ENCODE measurements at places on chromosomes 1 and 21. TPM values are rescaled to one million over a fixed set of nuclear protein-coding genes. Genes with fewer than 3 reads are reported as not detected.

DNA sequence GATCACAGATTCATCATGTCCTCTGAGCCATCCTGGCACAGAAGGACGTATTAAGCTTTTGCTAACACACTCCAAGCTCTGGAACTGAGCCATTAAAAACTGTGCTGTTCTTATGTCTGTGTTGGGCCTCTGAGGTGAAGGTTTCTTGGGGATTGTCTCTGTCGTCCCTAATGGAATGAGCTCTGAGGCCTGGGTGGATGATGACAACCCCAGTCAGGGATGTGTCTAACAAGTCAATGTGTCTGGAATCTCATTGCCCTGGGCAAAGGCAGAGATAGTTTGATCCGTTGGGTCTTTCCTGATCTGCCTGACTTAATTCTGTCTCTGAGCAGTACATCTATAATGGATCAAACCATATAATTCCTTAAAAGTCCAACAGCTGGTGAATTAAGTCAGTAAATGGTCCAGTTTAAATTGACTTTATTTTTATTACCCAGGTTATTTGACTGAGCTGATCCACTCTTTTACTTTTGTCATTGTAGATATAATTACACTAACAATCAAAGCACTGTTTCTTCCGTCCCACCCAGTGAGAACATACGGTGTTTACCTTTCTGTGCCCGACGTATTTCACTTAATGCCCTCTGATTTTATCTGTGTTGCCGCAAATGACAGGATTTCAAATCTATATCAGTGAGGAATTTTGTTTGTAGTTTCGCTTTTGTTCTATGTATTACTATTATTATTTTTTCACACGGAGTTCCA is 38.8 kb upstream of the OR2B11 start:
- DNase-seq: no peak

- DNase-seq: no peak
Measured at GRCh38 chr1:10450156-10450814, 454 bp downstream of the CORT start.

DNA sequence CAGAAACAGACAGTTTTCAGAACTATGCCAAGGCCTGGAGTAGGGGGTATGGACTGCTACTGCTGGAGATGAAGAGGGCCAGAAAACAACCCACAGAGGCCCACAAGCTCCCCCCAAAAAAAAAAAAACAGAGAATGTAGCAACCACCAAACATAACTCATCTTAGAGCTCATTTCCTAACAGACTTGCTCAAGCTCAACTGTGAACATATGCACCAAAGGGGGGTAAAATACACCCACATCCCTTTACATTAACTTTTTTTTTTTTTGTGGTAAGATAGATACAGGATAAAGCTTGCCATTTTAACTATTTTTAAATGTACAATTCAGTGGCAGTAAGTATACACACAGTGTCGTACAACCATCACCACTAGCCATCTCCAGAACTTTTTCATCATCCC is 36.0 kb downstream of the SEC16B start:
- no peak for DNase-seq

DNA sequence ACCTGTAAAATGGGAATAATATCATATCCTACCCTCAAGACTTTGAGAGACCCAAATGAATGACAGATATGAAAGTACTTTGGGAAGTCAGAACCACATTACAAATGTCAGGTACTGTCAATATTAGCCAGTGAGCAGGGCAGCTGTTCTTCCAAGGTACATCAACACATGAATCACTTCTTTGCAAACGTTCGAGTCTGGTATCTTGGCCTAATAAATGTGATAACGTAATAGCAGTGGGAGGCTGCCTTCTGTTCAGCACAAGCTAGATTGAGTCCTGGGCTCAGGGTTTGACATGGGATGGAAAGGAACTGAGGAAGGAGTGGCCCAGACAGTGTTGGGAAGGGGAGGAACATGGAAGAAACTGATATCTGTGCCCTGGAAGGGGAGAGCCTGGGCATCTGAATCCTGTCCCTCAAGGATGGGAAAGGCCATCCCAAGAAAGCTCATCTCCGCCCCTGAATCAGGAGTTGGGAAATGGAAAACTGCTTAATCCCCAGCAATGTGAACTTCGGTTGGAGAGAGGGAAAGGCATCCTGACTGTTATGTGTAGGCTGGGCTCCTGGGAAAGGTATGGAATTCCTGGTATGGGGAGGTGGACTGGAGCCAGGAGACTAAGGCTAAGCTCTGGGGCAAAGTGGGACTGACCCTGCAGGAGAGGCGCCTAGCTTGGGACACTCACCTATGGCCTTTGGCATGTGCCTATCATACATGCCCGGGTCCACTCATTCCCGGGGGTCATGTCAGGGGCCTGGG is 14.3 kb downstream of the KCNC4 start:
- DNase-seq: no peak

DNA sequence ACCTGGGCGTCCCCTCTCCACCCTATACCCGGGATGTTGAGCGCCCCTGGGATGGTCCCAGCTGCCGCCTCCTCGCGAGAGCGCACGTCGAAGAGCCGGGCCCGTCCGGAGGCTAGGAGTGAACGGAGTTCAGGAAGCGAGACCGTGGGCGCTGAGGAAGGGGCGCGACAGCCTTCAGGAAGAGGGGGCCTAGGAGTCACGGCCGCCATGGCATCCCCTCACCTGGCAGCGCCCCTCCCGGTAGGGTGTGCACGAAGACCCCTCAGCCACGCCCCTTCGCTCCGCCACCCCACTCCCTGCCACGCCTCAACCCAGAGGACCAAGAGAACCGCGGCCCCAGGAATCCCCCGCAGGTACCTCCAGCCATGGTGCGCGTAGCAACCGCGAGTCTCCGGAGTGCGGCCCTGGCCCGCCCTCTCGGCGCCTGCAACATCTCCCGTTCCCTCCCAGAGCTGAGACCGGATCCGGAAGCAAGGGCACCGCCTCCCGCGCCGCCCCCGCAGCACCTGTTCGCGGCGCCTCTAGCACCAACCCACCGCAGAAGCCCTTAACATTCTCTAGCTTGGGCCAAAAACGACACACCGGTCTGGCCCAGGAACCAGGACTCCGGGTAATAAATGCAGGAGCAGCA is at the start of gene TSTD1:
Gene TSTD1, minus strand, starts transcription at position 442 of the 631 bp plus-strand sequence. Its CDS starts 75 bp downstream, at position 367.
- peak; percentile 70 for DNase-seq

- DNase-seq: no peak
Measured at GRCh38 chr1:219325368-219325742, 151.7 kb downstream of the LYPLAL1 start.

DNA sequence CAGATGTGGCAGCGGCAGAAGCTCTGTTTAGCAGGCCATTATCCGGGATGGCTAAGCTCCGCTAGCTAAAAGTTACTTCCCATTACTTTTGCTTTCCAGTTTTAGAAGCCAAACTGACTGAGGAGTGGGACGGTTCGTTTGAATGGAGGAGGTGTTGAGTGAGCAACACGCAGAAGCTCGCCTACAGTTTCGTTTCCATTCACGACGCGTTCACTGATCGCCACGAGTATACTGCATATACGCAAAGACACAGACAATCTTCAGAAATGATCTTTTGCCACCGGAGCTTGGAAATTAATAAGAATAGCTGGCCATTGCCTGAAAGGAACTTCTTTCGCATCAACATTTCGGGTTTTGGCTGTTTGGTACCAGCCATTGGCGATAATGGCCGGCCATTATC is 14.6 kb downstream of the SON start:
- no peak for DNase-seq

GRCh38 chr1:183278739-183279591 is 92.9 kb downstream of the LAMC2 start:
- DNase-seq: no peak

- no peak for DNase-seq
Measured at GRCh38 chr1:19315378-19316198, 3.5 kb downstream of the SLC66A1 start.

- no peak for DNase-seq
Measured at GRCh38 chr1:34477632-34478141, 277.2 kb upstream of the GJB5 start.

GRCh38 chr1:222310836-222311235 is 237.1 kb downstream of the HHIPL2 start:
- peak; percentile 18 for DNase-seq

DNA sequence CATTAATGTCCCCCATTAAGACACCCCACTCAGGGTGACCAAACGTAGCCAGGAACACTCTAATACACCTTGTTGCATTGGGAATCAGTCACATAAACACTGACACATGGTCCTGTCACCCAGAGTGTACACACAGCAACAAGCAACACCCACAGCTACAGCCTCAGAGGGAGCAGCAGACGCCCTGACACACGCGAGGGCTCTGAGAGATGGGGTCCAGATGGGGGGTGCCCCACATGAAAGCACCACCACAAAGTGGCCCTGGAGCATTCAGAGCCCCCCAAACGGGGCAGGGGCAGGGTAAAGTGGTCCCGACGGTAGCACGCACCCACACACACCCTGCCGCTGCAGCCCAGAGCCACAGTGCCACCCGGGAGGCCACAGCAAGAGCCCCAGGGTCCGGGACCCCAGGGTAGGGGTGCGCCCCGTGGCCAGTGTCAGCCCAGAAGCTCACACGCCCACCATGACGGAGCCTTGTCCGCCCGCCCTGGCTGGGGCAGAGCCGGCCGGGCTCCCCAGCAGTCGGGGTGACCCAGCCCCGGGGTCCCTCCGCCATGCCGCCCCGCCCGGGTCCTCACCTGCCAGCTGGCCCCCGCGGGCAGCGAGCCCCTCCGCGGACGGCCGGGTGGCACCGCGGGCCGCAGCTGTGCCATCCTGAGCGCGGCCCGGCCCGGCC is 47.3 kb downstream of the RAP1GAP start:
- no peak for DNase-seq

DNA sequence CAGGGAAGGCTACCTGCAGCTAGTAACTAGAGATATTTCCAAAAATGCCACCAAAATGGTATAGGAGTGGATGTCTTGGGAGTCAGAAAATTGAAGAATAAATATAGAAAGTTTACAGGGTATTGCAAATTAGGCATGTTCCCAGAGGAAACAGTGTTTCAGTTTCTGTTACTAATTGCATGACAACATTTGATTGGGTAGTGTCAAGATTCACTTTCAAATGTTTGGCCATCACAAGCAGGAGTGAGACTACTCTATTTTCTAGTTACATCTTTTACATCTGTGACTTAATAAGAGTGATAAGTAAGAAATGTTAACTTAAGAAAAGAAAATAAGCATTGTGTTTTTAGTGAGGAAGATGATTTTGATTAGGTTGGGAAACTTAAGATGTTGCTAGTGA is 30.2 kb downstream of the AMY1C start:
- DNase-seq: no peak

DNA sequence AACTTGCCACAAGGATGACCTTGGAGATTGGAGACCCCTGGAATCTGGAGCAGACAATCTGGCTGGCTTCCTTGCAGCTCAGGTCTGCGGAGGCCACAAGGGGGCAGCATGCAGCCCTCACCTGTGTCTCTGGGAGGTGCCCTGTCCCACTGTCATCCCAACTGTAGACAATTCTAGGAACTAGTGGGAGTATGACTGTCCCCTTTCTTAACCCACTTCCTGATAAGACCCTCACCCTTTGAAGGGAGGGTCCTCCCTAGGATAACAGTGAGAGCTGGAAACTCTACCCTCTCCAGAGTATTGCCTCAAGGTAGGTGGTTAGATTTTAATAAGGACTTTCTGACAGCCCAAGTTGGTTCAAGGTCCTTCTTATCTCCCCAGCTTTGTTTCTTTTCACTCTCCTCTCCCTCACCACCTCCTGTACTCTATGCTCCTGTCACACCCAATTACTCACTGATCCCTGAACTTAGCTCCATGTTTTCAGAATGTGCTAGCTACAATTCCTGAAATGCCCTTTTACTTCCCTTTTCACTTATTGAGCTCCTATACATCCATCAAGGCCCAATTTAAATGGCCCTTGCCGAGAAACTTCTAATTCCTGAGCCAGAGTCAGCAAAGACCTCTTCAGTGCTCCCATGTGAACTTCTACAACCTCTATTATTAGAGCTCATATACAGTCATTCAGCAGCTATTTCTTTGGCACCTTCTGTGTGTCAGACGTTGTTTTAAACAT is 9.2 kb upstream of the KCNQ4 start:
- peak; percentile 61 for DNase-seq

DNA sequence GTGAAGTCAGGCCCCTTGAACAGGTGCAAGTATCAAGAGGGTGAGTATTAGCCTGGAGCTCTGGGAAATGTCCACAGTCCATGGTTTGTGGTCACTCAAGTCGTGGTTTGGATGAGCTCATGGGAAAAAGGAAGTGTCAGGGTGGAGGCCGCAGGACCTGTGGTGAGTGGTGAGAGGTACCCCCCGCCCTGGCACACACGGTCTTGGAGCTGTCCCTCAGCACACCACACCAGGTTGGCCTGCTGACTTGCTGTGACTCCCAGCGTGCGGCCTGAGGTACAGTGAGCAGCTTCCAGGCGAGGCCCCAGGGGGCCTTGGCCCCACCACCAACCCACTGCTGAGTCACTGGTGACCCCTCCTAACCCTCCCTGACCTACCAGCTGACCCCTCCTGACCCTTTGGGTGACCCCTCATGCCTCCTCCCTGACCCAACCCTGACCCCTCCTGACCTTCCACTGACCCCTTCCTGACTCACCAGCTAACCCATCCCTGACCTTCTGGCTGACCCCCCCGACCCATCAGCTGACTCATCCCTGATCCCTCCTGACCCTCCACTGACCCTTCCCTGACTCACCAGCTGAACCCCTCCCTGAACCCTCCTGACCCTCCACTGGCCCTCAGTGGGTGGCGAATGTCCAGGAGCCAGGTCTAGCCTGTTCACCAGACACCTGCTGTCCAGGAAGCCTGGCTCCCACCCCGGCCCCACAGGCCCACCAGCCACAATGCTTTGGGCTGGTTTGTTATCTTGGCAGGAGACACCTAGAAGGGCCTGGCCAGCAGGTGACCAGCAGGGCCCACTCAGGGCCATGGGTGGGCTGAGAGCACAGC is 34.8 kb upstream of the RNF187 start:
- DNase-seq: no peak

- no peak for DNase-seq
Measured at GRCh38 chr1:85453640-85454194, 11.2 kb downstream of the DDAH1 start.

DNA sequence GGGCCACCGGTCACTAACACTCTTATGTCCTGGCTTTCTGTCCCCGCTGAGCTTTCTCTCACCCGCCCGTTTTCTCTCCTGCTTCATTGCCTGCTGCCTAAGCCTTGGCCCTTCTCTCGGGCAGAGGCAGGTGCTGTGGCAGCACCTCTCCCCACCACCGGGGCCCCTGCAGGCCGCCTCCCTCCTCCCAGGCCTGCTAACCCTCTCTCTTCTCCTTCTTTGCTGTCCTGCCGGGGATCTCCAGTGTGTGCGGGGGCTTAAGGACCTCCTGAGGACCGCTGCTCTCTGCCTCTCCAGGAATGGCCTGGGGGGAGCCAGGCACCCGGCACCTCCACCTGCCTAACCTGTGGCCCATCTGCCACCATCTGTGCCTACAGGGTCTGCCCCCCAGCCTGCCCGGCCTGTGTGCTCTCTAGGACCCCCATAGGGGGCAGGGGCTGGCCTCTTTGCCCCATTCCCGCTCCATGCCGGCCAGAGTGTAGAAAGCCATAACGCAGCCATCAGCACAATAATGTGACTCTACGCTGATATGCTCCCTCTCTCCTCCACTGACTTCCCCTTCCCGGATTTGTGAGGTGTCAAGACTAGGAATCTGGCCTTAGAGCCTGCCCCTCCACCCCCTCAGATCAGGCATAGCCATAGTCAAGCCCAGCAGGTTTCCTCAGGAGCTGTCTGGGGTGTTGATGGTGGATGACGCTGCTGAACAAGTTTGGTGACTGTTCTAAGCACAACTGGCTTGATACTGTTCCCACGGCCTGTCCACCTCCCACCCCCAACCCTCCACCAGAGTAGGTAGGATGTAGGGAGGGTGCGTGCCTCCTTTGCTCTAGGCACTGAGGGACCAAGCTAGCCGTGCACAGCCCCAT is 6.1 kb upstream of the SFN start:
- DNase-seq: no peak

ADAMTS5 gene
- 7.9 TPM for total RNA-seq

DMRTA2 gene
- not detected for total RNA-seq

ZSCAN20 gene
- total RNA-seq: 4.4 TPM

ADPRS gene
- 17.6 TPM for total RNA-seq

NCMAP gene
- total RNA-seq: 0.16 TPM

Data from left cardiac atrium (tissue), 4 donors.